ENCODE measurements at places on chromosomes 16 and 17. TPM values are rescaled to one million over a fixed set of nuclear protein-coding genes. Genes with fewer than 3 reads are reported as not detected.

DNA sequence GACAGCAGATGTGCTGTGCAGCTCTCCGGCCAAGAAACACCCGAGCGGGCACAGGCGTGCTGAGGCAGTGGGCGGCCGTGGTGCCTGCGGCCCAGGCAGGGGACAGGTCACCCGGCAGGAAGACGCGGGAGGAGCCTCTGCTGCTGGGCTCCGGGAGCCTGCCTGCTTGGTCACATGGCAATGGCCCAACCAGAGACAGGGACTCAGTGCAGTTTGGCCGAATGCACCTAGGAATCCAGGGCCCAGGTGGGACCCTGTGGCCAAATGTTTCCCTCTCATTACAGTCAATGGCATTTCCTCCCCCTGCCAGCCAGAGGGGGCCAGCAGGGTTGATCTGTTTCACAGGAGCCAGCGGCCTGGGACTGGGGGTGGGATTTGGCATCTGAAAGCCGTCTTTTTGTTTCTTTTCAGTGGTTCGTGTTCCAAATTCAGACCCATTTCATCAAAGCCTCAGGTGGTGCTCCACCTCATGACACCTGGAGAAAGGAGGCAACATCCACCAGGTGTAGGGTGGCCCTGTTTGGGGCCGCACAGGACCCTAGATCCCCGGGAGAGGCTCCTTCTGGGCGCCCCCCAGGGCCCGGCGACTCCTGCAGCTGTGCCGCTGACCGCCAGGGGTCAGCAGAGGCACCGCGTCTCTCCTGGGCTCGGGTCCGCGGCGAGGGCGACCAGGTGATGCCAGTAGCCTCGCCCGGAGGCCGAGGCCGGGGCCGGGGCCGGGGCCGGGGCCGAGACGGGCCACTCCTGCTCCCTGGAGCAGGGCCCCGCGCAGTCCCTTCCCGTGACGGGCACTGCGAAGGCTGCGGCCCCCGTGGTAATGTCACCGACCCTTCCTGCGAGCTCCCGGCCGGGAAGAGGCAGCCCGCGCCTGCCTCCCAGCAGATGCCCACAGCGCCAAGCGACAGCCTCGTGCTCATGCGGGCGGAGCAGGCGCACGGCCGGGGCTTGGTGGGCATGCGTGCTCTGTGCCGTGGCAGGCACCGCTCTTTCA, 118.5 kb downstream of the C16orf78 start:
- peak; percentile 44 for DNase-seq

Gene G6PC1
- total RNA-seq: not detected

Gene FLCN
- total RNA-seq: 38.7 TPM

DNA sequence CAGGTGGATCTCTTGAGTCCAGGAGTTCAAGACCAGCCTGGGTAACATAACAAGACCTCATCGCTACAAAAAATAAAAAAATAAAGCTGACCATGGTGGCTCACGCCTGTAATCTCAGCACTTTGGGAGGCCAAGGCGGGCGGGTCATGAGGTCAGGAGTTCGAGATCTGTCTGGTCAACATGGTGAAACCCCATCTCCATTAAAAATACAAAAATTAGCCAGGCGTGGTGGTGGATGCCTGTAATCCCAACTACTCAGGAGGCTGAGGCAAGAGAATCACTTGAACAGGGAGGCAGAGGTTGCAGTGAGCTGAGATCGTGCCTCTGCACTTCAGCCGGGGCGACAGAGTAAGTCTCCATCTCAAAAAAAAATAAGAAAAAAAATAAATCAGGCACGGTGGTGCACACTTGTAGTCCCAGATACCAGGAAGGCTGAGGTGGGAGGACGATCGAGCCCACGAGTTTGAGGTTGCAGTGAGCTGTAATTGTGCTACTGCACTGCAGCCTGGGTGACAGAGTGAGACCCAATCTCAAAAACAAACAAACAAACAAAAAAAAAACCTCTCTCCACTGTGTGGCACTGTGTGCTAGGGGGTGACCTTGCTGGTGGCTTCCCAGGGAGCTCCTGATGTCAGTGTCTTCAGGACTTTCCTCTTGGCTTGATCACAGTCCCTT, 19.8 kb upstream of the MAPK3 start:
- DNase-seq: no peak

Gene AANAT
- total RNA-seq: not detected

DNA sequence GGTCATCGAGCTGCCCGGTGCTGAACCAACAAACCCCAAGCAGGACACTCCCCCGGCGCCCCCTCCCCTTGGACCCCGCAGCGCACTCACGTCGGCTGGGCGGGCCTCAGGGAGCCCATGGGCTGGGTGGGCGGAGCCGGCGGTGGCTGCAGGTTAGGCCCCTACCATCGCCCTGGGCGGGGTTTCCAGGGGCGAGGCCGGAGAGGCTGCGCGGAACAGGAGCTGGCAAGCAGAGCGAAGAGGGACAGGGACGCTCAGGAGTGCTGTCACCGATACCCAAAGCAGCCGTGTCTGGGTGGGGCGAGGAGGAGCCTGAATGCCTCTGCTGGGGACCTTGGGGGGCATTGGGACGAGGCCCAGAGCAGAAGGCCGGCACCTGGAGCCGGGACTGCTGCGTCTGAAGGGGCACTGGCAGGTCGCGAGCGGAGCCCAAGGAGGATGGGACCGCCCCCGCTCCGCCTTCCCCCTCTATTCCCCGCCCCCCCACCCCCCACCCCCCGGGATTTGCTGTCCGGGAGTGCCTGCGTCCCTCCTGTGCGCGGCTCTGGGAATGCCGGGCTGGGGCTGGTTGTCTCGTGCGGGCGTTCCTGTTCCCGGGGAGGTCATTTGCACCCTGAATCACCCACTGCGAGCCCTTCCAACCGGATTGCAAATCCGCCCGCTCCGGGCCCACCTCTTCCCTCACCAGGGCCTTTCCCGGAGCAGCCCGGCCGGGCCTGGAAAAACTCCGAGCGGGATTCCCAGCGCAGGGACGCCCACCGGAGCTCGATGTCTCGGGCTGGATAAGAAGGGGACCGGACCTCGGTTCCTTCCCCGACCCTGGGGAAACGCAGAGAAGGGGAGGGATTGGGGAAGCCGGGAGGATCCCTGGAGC, 902 bp downstream of the ARHGAP27 start:
- peak; percentile 75 for DNase-seq

GRCh38 chr16:86571530-86571915, 4.9 kb downstream of the FOXC2 start:
- no peak for DNase-seq

Gene NOL3
- 43.4 TPM for total RNA-seq

DNA sequence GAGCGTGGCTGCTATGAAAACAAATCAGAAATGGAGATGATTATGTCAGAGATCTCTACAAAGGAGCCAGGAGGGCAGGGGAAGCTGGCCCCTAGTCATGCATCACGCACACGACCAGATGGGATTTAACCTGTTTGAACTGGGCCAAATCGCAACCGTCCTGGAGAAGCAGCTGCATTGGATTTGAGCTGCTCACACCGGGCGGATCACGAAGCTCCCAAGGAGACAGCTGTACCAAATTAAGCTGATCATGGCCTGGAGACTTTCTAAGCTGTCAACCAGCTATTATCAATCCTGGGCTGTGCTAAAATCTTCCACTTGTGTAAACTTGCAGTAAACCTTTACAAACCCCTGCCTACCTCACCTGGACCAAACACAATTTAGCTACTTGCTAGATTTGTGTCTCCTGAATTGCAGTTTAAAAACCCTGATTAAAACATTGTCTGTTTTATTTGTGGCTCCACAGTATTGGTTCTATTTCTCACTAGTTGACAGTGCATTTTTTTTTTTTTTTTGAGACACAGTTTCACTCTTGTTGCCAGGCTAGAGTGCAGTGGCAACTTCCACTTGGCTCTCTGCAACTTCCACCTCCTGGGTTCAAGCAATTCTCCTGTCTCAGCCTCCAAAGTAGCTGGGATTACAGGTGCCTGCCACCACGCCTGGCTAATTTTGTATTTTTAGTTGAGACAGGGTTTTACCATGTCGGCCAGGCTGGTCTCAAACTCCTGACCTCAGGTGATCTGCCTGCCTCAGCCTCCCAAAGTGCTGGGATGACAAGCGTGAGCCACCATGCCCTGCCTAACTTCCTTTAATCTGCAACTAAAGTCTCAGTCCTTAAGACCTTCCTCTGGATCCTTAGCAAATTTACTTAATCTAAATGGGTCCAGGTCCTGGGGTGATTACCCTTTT, 98.3 kb upstream of the GRIN2A start:
- DNase-seq: no peak

Gene TBC1D3I
- total RNA-seq: 0.16 TPM

Measured in activated naive CD4-positive, alpha-beta T cell treated with anti-CD3 and anti-CD28 coated beads, Interleukin-2, amount 50 U/mL, for 72 hours (primary cell).